Stimulated activated CD4-positive, alpha-beta T cell treated with anti-CD3 and anti-CD28 coated beads, TNF-alpha, amount 100 ng/mL, for 1 hour (primary cell): ENCODE measurements at places on chromosomes 3 and 15.

- no peak for DNase-seq
Observed at GRCh38 chr3:194928831-194929577, 243.3 kb downstream of the FAM43A start.

DNA sequence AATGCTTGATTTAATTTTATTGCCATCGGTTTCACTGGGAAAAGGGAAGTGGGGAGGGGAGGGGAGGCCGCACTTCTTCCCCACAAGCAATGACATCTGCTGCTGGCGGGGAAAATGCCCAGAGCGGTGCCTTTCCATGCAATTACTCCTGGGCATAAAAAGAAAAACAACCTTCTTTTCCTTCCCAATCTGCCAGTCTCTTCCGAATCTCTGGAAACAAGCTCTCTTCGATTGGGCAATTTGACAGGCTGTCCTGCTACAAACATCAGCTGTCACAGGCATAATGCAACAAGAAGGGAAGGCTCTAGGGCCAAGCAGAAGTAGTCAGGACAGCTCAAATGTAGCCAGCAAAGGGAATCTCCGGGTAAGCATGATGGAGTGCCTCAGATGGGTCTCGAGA is 93.4 kb upstream of the STRIT1 start:
- no peak for DNase-seq

DNA sequence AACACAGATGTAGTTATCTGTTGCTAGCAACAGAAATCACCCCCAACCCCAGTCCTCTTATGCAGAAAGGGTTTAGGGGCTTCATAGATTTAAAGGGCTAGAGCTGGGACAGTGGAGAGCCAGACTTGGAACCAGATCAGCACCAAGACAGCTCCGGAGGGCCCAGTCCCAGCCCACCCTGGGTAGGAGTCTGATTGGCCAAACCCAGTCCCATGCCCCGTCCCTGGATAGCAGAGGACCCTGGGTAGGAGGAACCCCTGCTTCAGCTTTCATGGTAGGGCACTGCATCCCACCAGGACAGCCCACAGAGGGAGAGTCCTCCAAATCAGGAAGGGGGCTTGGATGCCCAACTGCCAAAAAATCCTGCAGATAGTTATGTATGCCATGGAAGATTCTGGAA is 103.0 kb downstream of the CORO2B start:
- DNase-seq, result no peak

- no peak for DNase-seq
Observed at GRCh38 chr15:70098461-70099166, 897 bp upstream of the TLE3 start.

- DNase-seq, result no peak
Observed at GRCh38 chr3:557972-558371, 361.4 kb downstream of the CHL1 start.

DNA sequence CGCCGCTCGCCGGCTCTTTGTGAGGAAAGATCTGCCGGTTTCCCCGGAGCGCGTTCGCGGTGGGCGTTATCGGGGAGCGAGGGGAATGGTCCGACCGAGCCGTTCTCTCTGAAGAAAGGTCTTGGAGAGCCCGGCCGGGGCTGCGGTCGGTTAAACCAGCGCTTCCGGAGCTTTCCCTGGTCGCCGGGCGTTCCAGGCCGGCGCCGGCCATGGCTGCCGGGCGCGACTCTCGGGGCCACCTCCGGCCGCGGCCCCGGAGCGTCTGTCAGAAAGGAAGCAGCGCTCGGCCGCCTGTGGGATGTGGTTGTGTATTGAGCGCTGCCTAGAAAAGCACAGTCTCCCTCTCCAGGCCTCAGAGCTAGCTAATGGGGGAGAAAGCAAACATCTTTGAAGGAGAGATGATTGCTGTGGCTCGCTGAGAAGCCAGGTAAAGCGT is 731 bp downstream of the FYTTD1 start:
- DNase-seq, result no peak

DNA sequence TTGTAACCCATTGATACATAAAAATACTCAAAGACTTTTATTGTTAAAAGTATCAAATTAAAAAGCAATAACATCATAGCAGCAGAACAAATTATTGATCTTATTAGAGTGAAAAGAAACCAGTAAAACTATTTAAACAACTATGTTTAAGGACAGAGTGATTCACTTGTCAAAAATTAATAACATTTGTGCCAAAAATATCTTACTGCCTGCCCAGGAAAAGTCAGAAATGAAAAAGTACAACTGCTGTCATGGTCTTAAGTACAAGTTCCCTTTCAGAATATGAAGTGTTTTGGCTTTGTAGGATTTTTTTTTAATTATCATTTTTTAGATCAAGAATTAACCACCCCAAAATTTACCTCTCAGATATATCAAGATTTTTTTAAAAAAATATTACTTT is 3.4 kb downstream of the IFT57 start:
- DNase-seq, result no peak

GRCh38 chr3:32316976-32317375 is 74.7 kb upstream of the CMTM7 start:
- no peak for DNase-seq

DNA sequence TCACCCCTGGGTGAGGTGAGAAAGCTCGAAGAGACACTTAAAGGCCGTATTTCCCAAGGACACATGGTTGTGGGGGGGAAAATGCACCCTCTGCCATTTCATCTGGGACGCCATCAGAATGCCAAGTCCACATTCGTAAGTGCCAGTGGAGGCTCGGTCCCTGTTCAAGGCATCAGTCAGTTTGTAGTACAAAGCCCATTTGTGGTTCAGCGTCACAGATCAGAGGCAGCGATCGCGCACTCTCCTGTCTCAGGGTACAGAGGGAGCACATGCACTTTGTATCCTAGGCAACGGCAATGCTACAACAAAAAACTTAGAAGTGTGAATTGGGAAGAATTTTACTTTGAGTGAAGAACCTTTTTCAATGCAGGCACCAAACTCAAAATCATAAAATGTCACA is 27.2 kb downstream of the SEMA6D start:
- DNase-seq, result no peak

DNA sequence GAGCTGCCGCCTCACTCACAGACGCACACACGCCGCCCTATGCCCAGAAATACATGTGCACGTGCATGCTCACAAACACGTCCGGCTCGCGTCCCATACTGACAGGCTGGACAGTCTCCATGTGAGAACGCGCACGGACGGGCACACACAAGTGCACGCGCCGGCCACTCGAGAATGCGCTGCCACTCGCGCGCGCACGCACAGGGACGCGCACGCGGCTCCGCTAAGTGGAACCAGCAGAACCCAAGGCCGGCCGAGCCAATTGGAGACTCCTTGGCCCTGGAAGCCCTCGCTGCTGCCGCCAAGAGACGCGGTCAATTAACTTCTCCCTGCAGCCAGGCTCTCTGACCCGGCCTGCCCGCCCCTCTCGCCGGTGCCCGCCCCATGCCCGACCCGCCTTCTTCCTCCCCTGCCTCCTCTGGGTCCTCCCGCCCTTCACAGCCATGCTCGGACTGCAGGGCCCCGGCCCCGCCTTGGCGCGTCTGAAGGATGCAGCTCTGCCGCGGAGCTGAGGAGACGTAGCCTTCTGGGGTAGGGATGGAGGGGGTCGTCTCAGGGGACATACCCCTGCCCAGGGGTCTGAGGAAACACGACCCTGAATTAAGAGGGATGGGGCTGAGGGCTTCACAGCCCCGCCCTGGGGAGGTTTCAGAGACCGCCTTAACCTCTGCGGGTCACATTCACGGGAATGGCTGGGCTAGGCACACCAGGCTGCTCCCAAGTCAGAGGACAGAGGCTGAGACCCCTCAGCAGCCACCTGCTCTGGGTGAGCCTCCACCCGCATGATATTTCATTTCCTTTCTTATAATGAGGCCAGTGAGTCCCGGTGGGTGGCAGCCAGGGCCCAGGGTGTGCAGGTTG is 15.0 kb downstream of the PTH1R start:
- DNase-seq, result no peak

DNA sequence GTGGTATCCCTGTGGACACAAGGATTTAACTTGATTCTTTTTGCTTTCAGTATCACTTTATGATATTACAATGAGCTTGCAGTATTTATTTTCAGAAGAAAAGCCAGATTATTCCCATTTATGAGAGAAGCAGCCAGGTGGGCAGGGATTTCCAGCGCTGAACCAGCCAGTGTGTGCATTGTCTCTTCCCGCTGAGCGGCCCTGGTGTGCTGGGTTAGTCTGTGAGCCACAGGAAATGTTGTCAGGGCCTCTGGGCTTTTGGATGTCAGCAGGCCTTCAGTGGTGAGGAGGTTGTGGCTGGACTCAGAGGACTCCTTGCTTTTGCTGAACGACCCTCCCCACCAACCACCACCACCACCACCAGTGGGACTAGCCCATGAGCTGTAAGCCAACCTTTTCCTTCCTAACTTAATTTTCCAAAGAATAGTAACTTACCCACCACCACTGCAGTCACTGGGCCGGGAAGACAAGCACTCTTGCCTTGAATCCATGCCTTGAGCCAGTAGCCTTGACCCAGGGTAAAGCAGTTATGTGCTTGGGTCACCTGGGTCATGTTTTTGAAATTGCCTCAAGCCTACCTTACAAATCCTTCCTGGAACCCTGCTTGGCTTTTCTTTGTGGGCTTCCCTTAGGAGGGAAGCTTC is 33.1 kb downstream of the FLNB start:
- DNase-seq, result no peak

- no peak for DNase-seq
Observed at GRCh38 chr3:152258448-152259393, 10.0 kb upstream of the MBNL1 start.

- no peak for DNase-seq
Observed at GRCh38 chr3:54736459-54736858, 191.4 kb downstream of the LRTM1 start.

- no peak for DNase-seq
Observed at GRCh38 chr3:120151791-120152190, 57.5 kb upstream of the GSK3B start.

- no peak for DNase-seq
Observed at GRCh38 chr3:168981396-168981795, 682.1 kb downstream of the MECOM start.

- no peak for DNase-seq
Observed at GRCh38 chr3:115245438-115245837, 98.3 kb upstream of the ZBTB20 start.

DNA sequence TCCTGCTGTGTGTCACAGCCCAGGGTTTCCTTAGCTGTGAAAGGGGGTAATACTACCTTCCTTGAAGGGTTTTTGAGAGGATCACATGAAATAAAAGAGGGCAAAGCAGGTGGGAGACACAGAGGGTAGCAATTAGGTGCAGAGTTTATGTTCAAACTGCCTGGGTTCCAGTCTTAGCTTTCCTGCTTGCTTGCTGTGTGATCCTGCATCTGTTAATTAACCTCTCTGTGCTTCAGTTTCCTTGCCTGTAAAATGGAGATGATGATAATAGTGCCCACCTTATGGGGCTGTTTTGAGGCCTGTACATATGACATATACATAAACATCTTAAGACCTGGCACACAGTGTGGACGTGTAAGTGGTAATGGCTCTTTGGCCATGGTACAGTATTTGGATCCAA is 35.0 kb downstream of the SPSB4 start:
- no peak for DNase-seq

GRCh38 chr3:98884675-98885371 is 16.7 kb downstream of the DCBLD2 start:
- no peak for DNase-seq

DNA sequence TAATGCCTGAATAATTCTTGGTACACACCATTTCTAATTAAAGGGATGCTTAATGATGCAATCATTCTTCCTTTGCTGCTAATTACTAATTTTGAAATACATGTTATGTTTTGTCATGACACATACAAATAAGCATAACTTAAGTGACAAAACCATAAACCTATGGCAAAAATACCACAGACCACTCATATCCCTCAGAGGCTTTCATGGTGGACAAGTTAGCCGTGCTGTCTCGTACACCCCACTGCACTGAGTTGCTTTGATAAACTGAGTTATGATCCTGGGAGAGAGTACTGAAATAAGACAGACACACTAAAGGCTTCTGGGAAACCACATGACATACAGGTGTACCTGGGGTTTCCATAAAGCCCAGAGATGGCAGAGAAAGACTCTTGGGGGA is 913.8 kb downstream of the FHIT start:
- no peak for DNase-seq

DNA sequence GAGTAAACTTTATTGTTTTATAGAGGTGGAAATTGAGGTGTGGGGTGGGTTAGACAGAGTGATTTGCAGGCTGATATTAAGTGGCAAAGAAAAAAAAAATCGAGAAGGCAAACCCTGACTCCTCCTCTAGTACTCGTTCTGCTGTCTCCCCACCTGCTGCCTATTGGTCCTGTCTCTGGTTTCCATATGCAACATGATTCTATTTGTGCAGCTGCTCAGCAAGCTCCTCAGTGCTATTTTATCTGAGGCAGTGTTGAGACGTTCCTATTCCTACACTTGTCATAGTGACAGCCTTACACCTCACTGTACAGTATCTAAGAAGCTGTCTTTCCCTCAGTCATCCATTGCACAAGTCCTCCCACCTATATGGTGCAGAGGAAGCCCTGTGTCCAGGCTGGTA is 45.1 kb downstream of the RSL24D1 start:
- no peak for DNase-seq

DNA sequence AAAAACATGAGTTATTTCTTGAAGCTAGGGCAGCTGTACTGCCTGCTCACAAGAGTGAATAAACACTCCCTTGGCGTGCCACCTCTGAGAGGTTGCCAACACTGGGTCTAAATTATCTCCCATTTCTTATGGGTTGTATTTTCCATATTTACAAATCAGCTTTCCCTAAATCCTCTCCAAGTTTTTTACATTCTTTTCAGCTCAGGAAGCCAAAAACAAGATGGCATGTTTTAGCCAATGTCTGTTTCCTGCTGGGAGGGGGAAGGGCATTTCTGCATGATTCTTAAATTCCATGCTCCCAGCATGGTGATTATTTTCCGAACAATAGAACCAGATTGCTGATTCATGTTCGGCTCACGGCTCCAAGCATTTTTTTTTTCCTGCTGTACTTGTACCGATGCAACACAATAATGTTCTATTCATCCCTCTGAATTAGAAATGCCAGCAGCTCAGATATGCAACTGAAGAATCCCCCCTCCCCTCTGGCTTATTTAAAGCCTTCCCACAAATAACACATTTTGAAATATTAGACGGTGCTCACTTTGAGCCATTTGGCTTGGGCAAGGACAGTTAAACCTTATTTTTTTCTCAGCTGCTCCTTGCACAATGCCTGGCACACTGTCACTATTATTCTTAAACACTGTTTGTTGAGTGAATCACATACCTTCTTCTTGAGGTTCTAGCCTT is 252.5 kb downstream of the THRB start:
- no peak for DNase-seq

GRCh38 chr15:43105077-43105736 is 631 bp downstream of the UBR1 start:
- DNase-seq, result no peak

GRCh38 chr15:41989573-41990242 is 17.4 kb upstream of the EHD4 start:
- DNase-seq, result peak; percentile 64
